Small intestine (tissue), 16 donors: ENCODE measurements at places on chromosomes 2 and 18. TPM values are rescaled to one million over a fixed set of nuclear protein-coding genes. Genes with fewer than 3 reads are reported as not detected.

Gene IGFBP2
- polyA plus RNA-seq = 98.7 TPM

Gene HOXD13
- polyA plus RNA-seq = not detected

Gene ORC4
- 47.7 TPM for polyA plus RNA-seq

Gene SLC4A3
- 1.1 TPM for polyA plus RNA-seq

Gene KIAA2012
- not detected for polyA plus RNA-seq

Gene ABCG5
- polyA plus RNA-seq = 17.8 TPM

Gene DPP4
- polyA plus RNA-seq = 52.4 TPM

Gene SKA1
- not detected for polyA plus RNA-seq

Gene CPLX4
- not detected for polyA plus RNA-seq

Gene LYPD6B
- 1.3 TPM for polyA plus RNA-seq

Gene ANKRD30B
- polyA plus RNA-seq = 0.07 TPM

Gene REG3A
- 1,492 TPM for polyA plus RNA-seq

Gene UGT1A7
- 0.19 TPM for polyA plus RNA-seq

Gene TRIM43
- not detected for polyA plus RNA-seq

Gene SLC11A1
- polyA plus RNA-seq = 8.4 TPM

Gene DLX1
- not detected for polyA plus RNA-seq

Gene GPN1
- polyA plus RNA-seq = 41.4 TPM

Gene NTSR2
- polyA plus RNA-seq = not detected

Gene BARD1
- 0.81 TPM for polyA plus RNA-seq

Gene DTNA
- polyA plus RNA-seq = 24.3 TPM
